ENCODE measurements at places on chromosomes 3 and 15. TPM values are rescaled to one million over a fixed set of nuclear protein-coding genes. Genes with fewer than 3 reads are reported as not detected.

DNA sequence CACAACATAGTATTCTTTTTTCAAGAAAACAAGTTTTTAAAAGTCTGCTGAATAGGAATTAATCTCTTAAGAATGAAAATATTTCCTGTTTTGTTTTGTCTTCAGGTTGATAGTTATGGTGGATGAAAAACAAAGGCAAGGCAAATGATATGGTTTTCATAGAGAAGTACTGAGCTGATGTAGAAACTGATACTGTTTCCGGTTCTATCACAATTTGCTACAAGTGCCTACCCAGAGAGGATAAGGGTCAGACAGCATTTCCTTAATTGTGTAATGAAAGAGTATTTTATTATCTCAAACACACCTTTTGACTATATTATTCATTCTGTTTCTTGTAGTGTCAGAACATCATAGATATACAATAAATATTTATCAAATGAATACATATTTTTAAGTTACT lies 836.3 kb downstream of the SQOR start:
- no peak for DNase-seq

GRCh38 chr3:13086531-13086981 lies 13.3 kb upstream of the IQSEC1 start:
- no peak for DNase-seq

GRCh38 chr15:56040081-56041035 lies 46.9 kb upstream of the NEDD4 start:
- DNase-seq = peak; percentile 62

DNA sequence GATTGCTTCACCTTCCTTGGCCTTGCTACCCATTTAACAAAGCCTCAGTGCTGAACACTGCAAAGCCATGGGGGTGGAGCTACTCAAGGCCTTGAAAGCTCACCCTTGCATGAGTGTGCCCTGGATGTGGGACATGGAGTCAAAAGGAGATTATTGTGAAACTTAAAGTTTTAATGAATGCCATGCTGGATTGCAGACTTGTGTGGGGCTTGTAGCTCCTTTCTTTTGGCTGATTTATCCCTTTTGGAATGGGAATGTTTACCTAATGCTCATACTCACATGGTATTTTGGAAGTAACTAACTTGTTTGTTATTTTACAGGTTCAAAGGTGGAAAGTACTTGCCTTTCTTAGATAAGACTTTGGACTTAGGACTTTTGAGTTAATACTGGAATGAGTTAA lies 538.5 kb upstream of the NECTIN3 start:
- DNase-seq = no peak

PPP1R14D gene
- not detected for polyA plus RNA-seq

All from CD14-positive monocyte (primary cell).